ENCODE measurements at places on chromosomes 7 and 10.

GRCh38 chr10:86331861-86332260 is 34.7 kb downstream of the GRID1 start:
- DNase-seq, result no peak

DNA sequence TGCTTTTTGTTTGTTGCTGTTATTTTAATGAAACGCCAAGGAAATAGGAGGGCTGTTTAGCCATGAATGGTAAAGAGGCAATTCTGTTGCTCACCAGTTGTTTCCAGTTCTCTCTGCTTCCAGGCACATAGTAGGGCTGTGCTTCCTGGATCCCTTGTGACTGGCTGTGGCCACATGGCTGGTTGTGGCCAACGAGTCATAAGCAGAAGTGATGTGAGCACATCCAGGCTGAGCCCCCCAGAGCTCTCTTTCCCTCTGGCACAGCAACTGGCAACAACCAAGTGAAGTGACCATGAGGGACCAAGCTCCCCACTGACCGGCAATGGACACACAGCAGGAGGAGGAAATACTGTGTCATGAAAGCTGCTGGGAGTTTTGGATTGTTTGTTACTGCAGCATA is 10.3 kb downstream of the GRID1 start:
- no peak for DNase-seq

DNA sequence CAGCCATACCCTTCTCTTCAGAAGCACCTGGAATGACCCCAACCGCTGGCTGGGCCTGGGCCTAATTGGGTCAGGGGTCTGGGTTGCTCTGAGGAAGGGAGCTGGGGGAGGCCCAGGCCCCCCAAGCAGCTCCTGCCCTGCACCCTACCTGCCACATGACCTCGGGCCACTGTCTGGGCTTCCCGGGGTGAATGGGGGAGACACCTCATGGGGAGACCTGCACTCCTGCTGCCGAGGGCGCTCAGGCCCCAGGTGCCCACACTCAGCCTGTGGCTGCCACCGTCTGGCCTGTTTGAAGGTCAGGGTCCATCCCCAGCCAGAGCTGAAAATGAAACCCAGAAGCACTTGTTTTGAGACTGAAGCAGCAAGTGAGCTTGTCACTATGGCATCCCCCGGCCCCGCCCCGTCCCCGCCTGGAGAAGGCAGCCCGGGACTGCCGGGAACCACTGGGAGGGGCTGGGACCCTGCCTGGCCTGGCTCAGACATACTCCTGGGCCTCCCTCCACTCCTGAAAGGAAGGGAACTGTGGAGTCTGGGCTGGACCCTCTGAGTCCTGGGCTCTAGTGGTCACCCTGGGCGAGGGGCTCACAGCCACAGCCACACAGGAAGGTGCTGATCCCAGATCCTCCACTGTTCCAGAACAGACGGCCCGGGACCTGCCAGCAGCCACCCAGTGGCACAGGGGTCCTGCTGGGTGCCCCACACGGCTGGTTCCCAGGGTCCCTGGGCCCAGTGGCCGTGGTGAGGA is 7.4 kb upstream of the MICALL2 start:
- peak; percentile 65 for DNase-seq

- peak; percentile 43 for DNase-seq
Observed at GRCh38 chr10:69866688-69867461, 65.2 kb downstream of the COL13A1 start.

DNA sequence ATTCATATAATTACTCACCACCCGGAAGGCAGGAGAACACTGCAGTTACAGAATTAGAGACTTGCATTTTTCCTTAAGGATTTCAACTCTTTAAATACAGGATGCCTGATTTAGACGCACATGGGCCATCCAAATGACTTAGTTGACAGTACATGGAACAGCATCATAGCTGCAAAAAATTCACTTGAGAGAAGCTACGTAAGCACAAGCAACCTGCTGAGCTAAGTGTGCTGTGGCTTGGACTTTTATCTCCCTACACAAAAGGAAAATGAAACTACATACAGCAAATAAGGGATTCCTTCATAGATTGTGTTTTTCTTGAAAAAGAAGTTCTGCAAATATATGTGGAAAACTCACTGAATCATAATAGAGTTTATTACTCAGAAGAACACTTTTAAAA is 152.6 kb downstream of the POU6F2 start:
- DNase-seq, result no peak

DNA sequence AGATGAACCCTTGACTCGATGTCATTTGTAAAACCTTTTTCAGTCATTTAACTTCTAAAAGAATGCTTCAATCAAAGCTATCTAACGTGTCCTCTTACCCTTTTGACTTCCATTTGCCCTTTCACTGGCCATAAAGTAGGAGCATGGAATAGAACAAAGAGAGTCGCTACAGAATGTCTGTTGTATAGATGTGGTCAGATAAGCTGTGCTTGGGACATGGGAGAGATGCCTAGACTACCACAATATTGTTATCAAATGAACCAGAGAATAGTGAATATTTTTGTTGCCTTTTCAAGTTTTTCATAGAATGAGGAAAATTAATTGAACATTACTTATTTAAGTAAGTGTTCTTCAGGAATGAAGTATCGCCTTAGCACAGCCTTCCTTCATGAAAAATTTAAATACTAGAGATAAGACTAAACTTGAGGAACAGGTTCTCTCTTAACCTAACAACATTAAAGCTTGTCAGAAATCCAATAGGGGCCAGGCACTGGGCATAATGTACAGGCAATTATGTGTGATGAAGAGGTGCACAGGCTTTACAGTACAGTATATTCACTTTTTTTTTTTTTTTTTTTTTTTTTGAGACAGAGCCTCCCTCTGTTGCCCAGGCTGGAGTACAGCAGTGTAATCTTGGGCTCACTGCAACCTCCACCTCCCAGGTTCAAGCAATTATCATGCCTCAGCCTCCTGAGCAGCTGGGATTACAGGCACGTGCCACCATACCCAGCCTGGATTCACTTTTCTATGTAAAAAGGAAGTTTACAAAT is 7.5 kb upstream of the KMT2E start:
- no peak for DNase-seq

GRCh38 chr7:77313876-77314480 is 102.2 kb downstream of the GSAP start:
- DNase-seq, result no peak

GRCh38 chr7:120939345-120939744 is 11.2 kb upstream of the ING3 start:
- no peak for DNase-seq

- DNase-seq, result no peak
Observed at GRCh38 chr10:59957975-59958374, 51.6 kb upstream of the CCDC6 start.

DNA sequence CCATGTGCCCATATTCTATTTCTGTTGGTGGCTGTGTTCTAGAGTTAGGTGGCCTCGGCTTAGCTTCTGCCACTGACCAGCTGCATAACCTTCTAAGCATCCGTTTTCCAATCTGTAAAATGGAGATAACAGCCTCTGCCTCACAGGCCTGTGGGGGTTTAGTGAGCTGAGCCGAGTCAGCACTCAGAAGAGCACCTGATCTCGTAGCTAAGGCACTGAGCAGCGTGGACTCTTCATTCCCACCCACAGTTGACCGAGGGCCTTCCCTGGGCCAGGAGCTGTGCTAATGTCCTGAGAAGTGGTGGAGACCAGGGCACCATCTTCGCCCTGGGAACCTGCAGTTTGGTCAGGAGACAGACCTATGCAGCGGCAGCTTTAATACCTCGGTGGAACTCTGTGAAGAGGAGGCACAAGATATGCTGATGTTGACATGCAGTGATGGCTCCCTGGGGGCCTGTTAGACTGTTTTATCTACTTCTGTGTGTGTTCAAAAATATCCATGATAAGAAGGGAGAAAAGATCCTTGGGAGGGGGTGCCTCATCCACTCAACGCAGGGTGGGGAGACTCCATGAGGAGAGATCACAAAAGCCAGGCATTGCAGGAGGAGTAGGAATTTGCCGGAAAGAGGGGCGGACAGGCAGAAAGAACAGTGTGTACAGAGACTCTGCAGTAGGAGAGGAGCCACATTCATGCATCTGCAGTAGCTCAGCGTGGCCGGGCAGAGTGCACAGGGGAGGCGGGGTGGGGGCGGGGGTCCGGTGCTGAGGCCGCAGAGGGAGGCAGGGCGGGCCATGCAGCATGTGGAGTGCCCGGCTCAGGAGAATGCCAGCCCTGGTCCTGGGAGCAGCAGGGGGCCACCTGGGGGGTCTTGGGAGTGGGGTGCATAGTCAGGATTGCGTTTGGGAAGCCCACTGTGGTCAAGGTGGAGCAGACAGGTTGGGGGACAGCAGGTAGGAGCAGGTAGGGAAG is 136.8 kb downstream of the C10orf105 start:
- no peak for DNase-seq

DNA sequence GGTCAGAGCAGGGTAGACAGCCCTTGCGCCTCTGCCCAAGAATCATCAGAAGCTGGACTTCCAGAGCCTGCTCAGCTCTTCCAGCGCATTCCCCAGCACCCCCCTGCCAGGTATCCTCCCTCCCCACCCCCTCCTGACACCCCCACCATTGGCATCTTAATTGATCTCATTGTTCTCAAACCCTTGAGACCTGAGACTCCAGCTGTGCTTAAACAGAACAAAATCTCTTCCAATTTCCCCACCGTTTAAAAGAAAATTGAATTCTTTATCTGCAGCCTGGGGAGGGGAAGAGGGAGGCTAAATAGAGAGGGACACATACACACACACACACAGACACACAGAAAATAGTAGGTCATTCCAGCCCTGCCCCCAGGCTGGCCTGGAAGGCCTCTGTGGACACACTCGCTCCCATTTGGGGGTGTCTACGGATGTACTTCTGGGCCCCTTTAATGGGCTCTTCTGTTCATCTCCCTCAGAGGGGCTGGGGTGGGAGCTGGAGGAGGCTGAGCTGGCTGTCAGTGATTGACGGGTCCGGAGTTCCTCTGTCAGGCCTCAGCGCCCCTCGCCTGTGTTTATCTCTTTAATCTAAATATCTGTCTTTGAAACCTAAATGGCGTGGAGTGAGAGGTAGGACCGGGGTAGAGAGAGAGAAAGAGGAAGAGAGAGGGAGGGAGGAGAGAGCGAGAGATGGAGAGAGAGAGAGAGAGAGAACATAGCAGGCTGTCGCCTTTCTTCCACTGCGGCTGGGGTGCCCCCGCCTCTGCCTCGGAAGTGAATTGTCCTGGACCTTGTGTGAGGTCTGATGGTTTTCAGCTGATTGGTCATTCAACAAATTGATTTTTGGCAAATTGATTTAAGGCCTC is 61.7 kb downstream of the C10orf105 start:
- DNase-seq, result peak; percentile 31

- DNase-seq, result no peak
Observed at GRCh38 chr7:140655511-140656408, 15.1 kb upstream of the DENND2A start.

DNA sequence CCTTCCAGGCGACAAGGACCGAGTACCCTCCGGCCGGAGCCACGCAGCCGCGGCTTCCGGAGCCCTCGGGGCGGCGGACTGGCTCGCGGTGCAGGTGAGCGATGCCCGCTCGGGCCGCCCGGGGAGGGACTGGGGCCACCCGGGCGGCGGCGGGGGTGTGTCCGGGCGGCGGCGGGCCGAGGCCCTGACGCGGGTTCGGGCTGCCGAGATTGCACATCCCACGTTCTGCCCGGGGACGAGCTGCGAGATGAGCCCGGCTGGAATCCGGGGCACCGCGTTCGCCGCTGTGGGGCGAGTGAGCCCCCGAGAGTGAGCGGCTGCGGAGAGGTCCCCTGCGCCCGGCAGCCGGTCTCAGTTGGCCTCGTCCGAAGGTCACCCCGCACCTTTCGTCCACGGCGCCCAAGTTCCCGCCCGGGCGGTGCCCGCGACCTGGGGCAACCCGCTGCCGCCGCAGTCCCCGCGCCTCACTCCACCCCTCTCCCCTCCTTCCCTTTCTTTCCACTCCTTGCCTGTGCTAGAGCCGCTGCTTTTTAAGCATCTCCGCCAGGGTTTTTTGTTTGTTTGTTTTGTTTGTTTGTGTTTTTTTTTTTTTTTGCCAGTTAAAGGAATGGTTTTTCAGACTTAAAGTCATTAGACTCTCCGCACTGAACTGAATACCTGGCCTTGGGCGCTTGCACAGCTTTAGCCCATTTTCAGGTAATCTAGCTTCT is 515 bp downstream of the RALA start:
- no peak for DNase-seq

DNA sequence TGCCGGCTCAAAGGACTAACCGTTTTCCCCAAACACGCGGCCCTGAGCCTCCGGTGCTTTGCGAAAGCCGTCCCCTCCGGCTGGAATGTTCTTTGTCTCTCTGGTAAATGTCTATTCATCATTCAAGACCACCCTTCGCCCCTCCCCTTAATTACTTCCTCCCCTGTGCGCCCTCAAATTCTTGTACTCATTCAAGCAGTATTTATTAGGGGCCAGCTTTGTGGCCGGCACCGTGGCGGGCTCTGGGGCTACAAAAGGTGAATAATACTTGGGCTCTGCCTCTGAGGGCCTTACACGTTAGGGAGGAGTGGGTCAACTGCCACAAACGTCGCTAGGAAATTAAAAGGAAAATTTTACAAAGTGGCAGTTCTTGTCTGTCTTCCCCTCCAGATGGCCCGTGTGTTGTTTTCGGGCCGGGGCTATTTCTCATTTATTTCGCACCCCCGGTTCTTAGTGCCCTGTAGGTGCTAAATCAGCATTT is 1.5 kb upstream of the MEST start:
- no peak for DNase-seq

- DNase-seq, result no peak
Observed at GRCh38 chr7:101402081-101402779, 39.6 kb downstream of the COL26A1 start.

- no peak for DNase-seq
Observed at GRCh38 chr7:158365267-158365666, 222.4 kb downstream of the PTPRN2 start.

DNA sequence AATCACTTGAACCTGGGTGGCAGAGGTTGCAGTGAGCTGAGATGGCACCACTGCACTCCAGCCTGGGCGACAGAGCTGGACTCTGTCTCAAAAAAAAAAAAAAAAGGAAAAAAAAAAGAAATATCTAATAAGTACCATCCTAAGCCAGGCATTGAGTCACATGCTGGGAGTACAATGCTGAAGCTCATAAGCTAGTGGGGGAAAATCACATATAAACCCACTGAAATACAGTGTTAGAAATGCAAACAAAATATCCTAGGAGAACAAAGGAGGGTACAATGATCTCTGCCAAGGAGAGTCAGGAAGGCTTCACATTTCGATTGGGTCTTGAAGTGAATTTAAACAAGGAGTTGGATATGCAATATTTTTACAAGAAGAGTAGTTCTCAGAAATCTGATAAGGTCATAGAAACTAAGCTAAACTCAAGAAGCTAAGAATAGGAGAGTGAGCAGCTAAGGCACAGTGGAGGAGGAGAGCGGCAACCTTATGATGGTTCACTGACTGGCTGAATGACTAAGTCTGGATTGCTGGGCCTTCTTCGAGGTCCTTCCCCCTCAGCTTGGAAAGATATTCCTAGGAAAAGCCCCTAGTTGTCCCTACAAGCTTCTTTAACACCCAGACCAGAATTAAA is 115.5 kb downstream of the PHTF2 start:
- DNase-seq, result no peak

DNA sequence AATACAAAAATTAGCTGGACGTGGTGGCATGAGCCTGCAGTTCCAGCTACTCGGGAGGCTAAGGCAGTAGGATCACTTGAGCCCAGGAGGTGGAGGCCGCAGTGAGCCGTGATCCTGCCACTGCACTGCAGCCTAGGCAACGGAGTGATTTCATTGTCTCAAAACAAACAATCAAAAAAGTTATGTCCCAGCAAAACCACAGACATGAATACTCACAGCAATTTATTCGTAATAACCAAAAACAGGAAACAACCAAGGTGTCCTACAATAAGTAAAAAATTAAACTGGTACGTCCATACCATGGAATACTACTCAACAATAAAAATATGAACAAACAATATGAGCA is 11.6 kb upstream of the CYTH3 start:
- DNase-seq, result no peak

- DNase-seq, result no peak
Observed at GRCh38 chr10:17737027-17737965, 14.7 kb upstream of the TMEM236 start.

Data from WERI-Rb-1 (cell line).